ENCODE measurements at places on chromosomes 13 and 19.

GRCh38 chr13:107680115-107680514, 535.2 kb downstream of the LIG4 start:
- DNase-seq, result no peak

DNA sequence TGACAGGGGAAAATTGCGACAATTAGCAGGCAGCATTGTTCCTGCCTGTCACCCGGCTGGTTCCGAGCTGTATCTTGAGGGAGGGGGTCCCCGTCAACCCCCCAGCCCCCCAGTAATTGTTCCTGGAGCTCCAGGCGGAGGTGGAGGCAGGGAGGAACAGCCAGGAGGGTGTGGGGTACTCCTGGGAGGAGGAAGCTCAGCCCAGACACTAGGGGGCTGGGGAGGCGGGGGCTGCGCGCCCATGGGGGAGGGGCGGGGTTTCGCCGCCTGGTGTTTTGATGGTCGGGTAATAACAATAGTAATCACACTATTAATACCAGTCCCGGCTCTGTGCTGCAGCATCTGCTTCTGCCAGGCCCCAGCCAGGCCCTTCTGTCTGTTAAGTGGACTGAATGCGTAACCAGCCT, 8.6 kb downstream of the NPAS1 start:
- no peak for DNase-seq

GRCh38 chr19:51460164-51460992, 2.1 kb upstream of the SIGLEC8 start:
- DNase-seq, result no peak

- no peak for DNase-seq
Measured at GRCh38 chr13:105144936-105145335, 1390.5 kb downstream of the EFNB2 start.

DNA sequence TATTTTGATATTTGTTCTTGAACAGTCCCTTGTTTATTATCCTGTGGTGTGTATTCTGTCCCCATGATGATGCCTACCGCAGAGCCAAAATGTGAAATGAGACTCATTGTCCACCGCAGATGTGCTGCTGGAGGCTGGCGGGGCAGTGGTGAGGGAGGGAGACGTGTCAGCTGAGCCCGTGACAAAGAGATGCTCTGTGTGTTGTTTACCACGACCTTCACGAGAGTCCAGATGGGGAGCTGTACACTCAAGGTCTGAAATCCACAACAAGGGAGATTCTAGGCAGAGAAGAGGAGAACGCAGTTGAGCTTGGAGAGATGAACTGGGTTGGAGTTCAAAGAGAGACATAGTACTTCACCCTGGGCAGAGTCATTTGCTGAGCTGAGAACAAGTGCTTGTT, 20.8 kb upstream of the AMER2 start:
- no peak for DNase-seq

DNA sequence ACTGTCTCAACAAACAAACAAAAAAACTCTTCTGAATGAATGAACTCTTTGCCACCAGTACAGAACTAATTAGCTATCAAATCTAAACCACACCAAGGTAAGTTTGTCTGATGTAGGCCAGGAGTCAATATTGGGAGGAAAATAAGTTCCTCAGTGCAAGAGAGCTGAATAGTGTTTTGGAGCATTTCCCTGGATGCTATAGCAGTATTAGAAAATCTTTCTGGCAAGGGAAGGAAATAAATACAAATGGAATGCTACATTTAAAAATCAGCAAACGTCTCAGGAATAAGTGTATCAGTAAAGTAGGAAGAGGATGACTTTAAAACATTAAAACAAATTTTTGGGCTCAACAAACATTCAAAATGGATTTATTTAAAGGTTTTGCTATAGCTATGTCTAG, 81.3 kb upstream of the TMTC4 start:
- DNase-seq, result no peak

GRCh38 chr13:91127995-91128394, 219.5 kb upstream of the MIR17HG start:
- DNase-seq, result no peak
